ENCODE measurements at places on chromosomes 1 and 21. TPM values are rescaled to one million over a fixed set of nuclear protein-coding genes. Genes with fewer than 3 reads are reported as not detected.

DNA sequence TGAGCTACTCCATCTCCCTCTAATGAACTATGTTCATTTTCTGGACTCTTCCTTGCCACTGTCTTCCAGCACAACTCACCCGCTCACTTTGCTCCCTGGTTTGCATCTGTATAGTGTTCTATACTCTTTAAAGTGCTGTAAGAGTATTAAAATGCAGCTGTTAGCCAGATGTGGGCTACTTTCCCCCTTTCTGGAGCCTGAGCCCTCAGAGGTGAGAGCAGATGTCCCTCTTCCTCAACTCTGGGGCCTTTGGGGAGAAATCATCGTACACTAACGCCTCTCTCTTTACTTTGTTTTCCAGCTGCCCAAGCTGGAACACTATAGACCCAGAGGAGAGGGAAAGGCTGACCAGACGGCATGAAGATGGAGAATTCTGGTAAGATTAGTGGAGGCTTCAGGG, 39.4 kb downstream of the CAPN2 start:
- no peak for DNase-seq

- DNase-seq: no peak
Measured at GRCh38 chr1:214364786-214365295, 83.9 kb downstream of the SMYD2 start.

GRCh38 chr1:39566441-39567137, 10.0 kb downstream of the PABPC4 start:
- no peak for DNase-seq

- DNase-seq: no peak
Measured at GRCh38 chr1:12345350-12346217, 115.8 kb downstream of the VPS13D start.

Gene KCNJ15
- total RNA-seq: not detected

Gene FCRLA
- not detected for total RNA-seq
